ENCODE measurements at places on chromosomes 12 and 14.

DNA sequence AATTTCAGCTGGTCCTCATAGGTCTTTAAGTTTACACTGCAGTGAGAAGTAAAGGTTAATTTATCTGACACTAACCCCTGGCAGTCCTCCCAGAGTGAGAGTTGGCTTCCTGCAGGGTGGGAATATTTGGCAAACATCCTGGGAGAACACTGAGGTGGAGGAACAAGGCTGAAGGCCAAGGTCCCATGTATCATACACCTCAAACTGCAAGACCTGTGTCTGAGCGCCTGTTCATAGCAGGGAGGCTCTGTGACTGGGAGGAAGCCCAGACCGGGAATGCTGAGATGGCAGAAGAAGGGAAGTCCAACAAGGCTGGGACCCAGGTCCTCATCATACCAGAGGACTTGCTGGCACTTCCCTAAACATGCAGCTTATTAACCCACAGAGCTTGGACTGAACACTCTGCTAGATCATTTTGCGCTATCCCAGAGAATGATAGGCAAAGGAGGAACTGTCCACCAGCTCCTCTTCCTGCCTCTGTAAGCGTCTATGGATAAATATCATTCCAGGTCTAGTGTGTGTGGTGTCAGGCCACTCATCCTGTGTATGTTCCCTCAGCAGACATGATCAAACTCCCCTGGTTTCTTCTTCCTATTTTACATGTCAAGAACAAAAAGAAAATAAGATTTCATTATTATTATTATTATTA, 199.6 kb upstream of the CNOT2 start:
- no peak for DNase-seq

DNA sequence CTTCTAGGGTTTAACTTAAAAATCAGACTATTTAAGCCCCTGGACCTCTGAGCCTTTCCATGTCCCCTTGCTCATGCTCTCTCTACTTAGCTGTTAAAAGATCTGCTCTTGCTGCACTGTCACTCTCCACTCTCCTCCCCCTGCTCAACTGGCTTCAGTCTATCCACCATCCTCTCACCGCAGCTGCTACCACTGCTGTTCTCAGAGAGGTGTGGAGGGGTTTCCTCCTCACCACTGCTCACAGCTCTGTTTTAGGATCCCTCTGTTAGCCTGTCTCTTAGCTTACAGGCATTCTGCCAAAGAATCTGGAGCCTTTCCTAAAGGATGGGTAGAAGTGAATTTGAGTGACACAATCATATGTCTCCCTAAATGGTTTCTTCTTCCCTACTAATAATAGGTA, 43.7 kb upstream of the ATP2B1 start:
- no peak for DNase-seq

DNA sequence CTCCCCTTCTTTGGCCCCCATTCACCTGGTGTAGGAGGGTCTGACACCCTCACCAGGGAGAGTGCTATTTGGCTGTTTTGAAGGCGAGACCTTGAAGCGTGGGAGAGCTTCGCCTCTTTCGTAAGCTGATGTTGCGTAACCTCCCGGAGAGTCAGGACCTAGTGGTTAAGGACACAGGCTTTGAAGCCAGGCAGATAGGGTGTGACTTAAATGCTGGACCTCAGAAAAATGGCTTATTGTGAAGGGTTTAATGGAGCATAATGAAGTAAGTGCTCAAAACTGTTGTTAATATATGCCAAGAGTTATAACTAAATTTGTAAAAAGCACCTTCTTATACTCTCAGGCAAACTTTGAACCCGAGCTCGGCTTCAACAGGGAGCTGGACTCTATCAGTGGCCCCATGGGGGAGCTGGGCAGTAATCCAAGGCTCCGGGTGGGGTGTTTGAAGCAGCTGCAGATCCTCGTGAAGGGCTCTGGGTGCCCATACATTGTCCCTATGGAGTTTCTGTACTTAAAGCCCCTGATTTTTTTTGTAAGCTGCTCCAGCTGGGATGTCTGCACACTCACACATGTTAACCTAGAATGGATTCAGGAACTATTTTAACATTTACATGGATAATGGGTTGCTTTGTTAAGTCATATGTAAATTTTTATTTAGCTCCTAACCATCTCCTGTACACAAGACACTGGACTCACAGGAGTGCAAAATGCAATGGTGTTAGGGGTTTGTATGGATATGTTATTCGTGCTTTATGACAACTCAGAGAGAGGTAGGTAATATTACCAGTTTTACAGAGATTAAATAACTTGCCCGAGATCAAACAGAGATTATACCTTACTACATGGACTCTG, 26.0 kb downstream of the PPFIBP1 start:
- no peak for DNase-seq

- DNase-seq = no peak
These were observed 21.0 kb downstream of the TMEM116 start for GRCh38 chr12:111991946-111992345.

- DNase-seq = no peak
These were observed 90.9 kb downstream of the MED13L start for GRCh38 chr12:116186482-116187150.

DNA sequence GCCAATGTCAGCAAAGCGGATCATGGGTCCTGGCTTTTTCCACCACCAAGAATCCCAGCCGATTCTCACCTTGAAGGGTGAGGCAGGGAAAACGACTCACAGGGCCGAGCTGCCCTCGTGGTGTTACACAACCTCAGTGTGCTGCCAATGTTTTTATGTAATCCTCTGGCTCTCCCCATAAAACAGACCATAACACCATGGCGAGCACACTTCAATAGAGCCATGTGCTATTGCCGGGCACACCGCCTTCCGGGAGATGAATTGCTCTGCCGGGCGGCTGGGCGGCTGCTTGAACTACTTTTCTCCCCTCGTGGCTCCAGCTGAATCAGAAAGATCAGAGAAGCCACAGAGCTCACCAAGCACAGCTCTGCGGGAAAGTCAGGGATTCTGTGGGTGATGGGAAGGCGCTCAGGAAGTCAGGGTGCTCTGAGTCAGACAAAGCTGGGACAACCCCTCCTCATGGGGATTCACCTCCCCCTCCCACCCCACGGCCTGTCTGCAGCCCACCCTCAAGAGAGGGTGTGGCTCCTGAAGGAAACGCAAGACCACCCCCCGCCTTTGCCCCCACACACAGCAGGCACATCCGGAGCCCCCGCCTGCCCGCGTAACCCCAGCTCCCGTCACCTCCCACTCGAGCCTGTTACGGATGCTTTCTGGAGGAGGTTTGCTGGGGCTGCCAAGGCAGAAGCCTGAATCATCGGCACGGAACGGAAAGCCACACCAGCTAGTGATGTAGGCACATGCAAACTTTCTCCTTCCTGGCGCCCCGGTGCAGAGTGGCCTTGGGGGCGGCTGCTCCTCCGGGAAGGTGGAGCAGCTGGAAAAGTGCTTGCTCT, 1.8 kb downstream of the GALNT9 start:
- peak; percentile 56 for DNase-seq

DNA sequence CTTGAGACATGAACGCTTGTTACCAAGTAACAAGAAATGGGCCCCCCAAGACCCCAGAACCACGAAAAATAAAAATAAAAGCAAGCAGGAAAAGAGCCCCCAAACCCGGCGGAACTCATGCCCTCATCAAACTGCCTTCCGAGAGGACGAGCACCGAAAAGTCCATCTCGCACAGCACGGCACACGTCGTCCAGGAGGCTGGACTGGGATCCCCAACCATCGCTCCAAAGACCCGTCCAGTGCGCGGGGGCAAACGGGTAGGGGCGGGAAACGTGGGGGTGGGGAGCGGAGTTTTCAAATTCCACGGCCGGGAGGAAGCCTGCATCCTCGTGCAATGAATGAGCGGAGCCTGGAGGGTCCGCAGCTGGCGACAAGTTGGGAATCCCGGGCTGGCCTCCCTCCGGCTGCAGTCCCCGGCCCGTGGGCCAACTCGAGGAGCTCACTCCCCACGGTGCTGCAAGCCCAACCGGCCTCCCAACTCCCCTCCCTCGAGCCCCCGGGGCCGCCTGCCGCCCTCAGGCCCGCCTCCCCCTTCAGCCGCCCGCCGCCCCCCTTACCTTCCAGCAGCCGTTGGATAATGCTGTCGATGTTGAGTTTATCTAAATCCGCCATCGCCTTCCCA, 484 bp downstream of the PPP1CC start:
- DNase-seq = no peak

GRCh38 chr12:68113644-68114043, 45.9 kb downstream of the IFNG start:
- DNase-seq = no peak

- no peak for DNase-seq
These were observed 48.9 kb downstream of the C14orf132 start for GRCh38 chr14:96088074-96088473.

DNA sequence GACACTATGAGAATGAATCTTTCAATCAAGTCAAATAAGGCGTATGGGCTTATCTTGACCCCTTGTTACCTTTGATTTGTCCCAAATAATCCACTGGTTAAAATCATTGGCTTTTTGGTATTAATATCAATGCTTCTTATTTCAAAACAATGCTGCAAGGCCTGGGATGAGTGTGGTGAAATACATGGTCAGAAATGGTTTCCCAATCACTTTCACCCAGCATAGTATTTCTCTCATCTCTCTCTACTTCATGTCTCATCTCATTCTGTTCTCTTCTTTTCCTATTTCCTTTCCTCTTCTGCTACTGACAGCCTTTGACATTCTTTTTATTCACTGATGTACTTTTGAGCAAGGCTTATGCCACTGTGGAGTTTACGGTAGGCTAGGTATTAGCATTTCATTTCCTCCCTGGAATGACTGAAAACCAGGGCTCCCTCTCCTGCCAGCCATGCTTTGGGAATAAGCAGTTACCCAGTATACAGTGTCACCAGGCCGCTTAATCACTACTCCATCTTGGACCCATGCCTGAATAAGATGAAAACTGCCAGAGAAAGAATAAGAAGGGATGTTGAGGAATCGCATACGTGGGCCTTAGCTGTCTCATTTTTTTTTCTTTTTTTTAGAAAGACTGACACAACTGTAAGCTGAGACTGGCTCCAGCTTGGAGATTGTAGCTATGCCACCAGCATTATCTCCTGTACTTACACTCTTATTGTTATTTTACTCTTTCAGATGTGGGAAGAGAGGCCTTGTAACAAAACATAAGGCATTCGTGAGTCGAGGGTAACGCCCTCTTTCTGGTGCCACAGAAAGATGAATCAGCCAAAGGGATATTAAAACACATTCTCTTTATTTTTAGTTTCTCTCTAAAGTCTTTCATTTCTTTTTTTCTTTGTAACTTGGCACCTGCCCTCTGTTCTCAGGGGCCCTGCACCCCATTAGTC, 53.5 kb downstream of the IGF1 start:
- DNase-seq = peak; percentile 1

DNA sequence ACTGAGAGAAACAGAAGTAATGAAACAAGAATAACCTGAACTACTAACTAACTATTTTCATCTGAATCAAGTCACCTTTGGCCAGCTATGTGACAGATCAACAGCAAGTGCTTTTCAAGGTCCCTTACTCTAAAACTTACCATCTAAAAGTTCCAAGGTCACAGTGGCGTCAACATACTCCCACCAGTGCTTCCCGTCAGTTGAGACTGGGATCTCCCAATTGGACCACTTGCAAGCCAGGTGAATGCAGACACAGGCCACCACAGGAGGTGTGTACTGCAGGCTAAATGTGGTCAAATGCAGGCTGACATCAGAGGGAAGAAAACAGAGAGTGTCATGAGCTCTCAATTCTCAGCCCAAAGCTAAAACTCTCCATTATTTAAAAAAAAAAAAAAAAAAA, 13.8 kb upstream of the KANSL2 start:
- DNase-seq = no peak

DNA sequence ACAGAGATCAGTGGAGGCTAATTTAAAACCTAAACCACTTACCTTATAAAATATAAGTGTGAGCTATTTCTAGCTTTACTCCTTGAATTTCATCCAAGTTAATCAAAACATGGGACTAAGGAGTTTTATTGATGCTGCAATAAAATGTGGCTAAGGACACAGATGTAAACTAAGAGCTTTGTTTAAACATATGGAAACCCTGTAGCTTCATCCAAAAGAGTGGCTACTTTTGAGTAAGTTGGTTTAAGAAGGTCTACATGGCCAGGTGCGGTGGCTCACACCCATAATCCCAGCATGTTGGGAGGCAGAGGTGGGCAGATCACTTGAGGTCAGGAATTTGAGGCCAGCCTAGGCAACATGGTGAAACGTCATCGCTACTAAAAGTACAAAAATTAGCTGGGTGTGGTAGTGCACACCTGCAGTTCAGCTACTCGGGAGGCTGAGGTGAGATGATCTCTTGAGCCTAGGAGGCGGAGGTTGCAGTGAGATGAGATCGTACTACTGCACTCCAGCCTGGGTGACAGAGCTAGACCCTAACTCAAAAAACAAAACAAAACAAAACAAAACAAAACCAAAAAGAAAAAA, 40.4 kb downstream of the TCHP start:
- DNase-seq = no peak

GRCh38 chr14:100214770-100215083, 24.2 kb upstream of the YY1 start:
- no peak for DNase-seq

DNA sequence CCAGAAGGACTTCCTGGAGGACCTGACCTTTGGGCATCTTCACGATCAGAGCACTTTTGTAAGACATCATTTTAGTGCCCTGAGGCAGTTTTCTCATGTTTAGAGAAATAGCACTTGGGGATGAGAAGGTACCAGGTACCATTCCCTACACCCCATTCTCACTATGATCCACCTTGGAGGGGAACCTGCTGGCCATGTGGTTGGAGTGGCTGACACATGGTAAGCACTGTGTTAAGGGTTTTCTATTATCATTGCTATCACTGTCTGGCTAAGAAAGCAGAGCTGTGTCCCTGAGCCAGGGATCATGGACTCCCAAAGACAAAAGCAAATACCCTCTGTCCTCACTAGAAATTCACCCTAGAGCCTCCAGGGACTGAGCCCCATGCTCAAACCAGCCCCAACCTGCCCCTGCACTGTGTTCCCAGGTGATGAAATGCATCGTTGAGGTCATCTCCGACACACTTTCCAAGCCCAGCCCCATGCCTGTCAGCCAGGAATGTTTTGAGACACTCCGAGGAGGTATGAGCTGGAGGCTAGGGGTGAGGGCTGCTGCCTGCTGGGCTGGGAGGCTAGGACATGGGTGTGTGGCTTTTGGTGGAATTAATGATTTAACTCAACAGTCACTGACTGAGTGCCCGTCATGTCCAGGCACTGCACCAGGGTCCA, 3.4 kb downstream of the CHGA start:
- DNase-seq = no peak

DNA sequence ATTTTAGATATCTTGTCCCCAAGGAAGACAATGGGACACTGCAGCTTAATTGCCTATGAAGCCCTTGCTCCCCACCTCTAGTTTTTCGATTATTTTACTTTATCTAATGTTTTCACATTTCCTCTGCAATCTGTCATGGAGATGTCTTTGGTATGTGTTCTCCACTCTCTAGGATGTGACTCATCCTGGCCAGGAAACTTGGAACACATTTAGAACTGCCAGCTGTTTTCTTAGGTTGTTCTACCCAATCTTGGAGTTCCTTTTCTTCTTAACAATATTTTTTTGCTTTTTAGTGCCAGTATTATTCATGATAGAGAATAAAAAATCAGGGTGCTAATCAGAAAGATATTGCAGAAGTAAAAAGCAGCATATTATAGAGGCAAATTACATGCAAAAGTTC, 101.7 kb upstream of the CLEC14A start:
- DNase-seq = no peak

Measured in anterior cingulate cortex (tissue), 58 donors.